SHP77 (cell line): ENCODE measurements at places on chromosomes 1 and 21.

GRCh38 chr1:234096161-234096770 is 191.8 kb downstream of the SLC35F3 start:
- DNase-seq: no peak

GRCh38 chr1:179549368-179549700 is 26.4 kb downstream of the NPHS2 start:
- no peak for DNase-seq

GRCh38 chr1:6603238-6603914 is 707 bp upstream of the KLHL21 start:
- DNase-seq: no peak

DNA sequence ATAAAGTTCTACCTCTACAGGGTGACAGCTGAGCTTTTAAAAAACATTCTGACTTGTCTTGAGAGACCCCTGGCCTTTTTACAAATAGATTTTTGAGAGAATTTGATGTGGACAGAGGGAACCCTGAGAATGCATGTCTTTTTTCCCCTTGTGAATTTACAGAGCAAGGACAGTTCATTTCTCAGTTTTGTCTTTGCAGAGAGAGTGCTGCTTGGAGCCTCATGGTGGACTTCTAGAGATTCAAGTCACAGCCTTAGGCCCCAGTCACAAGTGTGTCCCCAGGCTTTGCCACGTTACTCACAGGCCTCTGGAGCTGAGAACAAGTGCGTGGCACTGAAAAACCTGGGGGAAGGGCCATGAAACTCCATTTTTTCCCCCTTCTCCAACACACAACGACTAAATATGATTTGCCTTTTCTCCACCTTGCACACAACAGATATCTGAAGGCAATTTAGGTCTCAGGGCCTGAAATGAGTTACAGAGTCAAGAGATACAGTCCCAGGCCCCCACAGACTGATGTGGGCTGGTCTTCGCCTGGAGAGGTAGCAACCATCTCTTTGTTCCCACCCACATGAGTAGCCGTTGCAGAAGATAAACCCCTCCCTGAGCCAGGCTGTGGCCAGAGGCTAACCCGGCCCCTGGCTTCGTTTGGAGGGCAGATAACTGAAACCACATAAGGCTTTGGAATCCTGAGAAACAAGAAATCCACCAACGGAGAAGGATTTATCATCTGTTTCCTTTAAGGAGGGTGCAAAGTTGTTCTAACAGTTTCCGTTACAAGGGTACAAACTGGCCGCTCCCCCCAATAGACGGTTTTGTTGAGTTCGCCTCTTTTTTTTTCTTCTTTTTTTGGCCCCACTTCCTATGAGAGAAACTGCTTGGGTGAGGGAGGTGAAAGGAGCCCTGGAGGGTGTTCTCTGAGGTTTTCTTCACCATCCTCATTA is 1.0 kb upstream of the PIGV start:
- peak; percentile 41 for DNase-seq

DNA sequence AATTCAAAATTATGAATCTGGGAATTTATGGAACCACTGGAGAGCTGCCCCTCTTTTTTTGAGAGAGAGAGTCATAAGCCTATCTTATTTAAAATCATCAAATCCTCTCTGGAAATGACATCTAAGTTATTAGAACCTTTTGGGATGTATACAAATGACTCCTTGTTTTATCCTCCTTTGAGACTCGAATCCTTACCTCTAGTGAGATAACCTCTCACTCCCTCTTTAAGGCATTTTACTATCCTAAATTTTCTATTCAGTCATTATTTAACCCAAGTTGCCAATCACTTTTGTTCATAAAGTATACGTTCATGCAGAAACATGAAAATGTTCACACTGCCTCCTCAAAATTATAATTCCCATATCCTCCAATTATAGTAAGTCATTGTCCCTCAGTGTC is 313.6 kb upstream of the C1orf87 start:
- no peak for DNase-seq

- DNase-seq: peak; percentile 25
Observed at GRCh38 chr1:119779869-119780356, 11.2 kb upstream of the HMGCS2 start.

DNA sequence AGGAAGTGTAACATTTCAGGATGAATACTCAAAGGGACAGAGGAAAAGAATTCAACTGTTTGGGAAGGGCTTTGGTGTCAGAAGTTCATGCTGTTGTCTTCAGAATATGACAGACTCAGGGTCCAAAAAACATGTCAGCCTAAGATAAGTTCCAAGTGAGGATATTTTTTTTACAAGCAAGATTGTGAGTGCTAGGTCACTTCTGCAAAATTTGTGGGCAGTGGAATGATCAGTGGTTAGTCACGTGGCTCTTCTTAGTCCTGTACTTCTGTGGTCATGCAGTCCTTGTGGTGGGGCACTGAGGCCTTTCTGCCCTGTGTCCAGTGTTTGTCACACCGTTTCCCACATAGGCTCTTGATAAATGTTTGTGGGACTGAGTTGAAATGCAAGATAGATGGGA is 5.2 kb downstream of the RGL1 start:
- DNase-seq: no peak

GRCh38 chr1:243343970-243344937 is 88.4 kb downstream of the SDCCAG8 start:
- DNase-seq: peak; percentile 75

- DNase-seq: no peak
Observed at GRCh38 chr1:61241973-61242381, 159.6 kb downstream of the NFIA start.

GRCh38 chr1:40794974-40795715 is 11.6 kb downstream of the KCNQ4 start:
- no peak for DNase-seq

DNA sequence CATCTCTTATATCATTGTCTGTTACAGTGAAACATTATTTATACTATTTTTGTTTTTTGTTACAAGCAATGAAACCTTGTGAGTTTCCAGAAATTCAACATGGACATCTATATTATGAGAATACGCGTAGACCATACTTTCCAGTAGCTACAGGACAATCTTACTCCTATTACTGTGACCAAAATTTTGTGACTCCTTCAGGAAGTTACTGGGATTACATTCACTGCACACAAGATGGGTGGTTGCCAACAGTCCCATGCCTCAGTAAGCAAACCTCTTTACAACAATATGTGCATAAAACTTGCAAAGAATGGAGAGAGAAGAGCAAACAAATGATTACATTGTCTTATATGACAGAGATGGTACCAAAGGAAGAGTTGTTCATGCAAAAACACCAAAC is 22.4 kb downstream of the CFHR4 start:
- DNase-seq: no peak

GRCh38 chr1:29470087-29470787 is 233.9 kb downstream of the PTPRU start:
- no peak for DNase-seq

GRCh38 chr1:95067062-95067461 is 5.7 kb downstream of the ALG14 start:
- DNase-seq: no peak

GRCh38 chr1:198957044-198957443 is 318.2 kb downstream of the PTPRC start:
- DNase-seq: no peak

GRCh38 chr1:50132347-50132894 is 23.7 kb downstream of the ELAVL4 start:
- no peak for DNase-seq

GRCh38 chr1:172122381-172122780 is 281.1 kb downstream of the DNM3 start:
- DNase-seq: no peak

DNA sequence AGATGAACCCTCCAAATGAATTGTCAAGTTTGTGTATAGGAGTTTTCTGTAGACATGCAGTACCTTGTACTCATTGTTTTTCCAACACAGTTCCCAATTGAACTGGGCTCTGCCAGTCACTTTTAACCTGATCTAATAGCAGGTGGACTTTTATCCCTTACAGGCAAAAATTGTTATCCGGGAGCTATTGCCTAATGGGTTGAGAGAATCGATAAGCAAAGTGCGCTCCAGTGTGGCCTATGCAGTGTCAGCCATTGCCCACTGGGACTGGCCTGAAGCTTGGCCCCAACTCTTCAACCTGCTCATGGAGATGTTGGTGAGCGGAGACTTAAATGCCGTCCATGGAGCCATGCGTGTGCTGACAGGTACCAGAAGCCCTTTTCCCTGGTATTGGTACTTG is 19.3 kb downstream of the IPO9 start:
- no peak for DNase-seq

- no peak for DNase-seq
Observed at GRCh38 chr1:156842618-156843300, 16.2 kb downstream of the INSRR start.

GRCh38 chr1:169690489-169690888 is 20.9 kb downstream of the SELL start:
- no peak for DNase-seq

- DNase-seq: no peak
Observed at GRCh38 chr1:186793582-186793927, 35.2 kb upstream of the PLA2G4A start.

DNA sequence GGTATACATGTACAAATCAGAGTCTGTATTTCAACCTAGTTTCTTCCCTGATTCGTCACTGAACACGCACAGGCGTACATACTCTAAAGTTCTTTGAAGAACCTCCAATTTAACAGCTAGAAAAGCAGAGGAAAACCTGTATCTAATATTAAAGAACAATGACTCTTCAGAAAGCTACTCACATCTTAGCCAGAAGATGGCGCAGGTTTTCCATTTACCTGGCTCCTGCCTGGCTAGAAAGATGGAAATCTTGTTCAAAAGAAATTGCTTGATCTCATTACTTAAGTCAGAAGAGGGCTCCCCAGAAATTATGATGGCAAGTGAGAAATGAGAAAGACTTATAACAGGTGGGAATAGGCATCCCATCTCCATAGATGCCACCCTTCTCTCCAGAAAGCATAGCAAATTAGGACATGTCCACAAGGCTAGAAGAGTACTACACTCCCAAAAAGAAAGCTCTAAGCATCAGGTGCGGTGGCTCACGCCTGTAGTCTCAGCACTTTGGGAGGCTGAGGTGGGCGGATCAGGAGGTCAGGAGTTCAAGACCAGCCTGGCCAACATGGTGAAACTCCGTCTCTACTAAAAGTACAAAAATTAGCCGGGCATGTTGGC is 19.0 kb upstream of the L1TD1 start:
- DNase-seq: peak; percentile 4

DNA sequence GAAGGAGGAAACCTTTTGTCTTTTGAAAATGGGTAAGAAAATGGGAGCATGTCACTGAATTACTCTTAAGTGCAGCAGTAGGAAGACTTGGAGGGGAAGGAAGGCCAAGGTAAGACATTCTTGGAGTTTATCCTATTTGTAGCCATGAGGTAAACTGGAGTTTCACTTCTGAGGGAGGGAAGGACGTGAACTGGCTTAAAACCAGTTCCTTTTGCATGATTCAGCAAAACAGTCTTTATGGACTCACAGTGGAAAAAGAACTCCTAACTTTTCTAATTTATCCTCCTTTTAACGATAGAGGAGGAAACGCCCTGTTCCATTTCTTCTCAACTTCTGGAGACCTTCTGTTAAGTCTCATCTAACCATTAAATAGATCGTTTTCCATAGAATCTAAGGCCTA is 2.5 kb downstream of the PRDX6 start:
- no peak for DNase-seq

- DNase-seq: no peak
Observed at GRCh38 chr1:40860706-40861223, 1.4 kb downstream of the CITED4 start.

- DNase-seq: no peak
Observed at GRCh38 chr1:46718340-46718726, 581 bp downstream of the EFCAB14 start.

DNA sequence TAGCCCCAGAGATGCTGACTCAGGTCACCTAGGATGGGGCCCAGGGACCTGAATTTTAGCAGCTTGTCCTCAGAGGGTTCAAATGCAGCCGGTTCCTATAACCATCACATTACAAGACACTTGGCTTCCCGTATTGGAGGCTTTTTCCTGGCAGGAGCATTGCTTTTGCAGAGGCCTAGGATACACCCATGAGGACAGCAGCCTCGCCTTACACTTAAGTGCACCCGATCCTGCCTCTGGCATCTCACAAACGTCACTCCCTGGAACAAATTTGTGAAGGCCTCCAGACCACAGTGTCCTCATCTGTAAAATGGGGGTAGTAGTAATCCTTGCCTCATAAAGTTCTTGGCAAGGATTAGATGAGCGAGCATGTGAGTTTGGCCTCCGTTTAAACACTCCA is 130.0 kb downstream of the KAZN start:
- DNase-seq: no peak

GRCh38 chr1:48674641-48675040 is 102.0 kb downstream of the BEND5 start:
- DNase-seq: no peak

DNA sequence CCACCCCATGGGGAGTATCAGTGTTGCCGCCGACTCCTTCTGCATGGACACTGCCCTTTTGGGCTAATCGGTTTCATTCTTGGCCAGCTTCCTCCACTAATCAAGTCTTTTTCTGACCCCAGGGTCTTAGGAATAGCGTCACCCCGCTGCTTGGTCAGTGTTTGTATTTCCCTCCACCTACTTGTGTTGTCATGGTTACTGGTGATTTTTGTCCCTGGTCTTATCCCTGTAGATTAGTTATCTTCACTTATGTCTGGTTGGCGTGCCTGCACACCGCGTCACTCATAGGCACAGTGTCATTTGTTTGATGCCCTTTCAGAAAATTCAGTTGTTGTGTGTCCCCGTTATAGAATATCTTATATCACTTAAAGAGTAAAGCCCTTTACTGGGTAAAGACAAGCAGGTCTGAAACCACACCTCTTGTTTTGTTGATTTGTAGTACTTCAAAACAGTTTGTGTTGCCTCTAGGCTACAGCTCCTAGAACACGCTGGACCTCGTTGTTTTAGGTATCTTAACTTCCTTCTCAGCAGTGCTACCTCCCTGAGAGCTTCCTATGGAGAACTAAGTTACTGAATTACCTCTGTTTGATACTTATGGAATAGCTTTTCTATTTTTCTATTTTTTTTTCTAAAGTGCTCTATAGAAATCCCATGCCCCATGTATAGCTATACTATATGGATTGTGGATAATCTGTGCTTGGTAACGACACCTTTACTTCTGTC is 868 bp downstream of the PPP1R12B start:
- DNase-seq: no peak

DNA sequence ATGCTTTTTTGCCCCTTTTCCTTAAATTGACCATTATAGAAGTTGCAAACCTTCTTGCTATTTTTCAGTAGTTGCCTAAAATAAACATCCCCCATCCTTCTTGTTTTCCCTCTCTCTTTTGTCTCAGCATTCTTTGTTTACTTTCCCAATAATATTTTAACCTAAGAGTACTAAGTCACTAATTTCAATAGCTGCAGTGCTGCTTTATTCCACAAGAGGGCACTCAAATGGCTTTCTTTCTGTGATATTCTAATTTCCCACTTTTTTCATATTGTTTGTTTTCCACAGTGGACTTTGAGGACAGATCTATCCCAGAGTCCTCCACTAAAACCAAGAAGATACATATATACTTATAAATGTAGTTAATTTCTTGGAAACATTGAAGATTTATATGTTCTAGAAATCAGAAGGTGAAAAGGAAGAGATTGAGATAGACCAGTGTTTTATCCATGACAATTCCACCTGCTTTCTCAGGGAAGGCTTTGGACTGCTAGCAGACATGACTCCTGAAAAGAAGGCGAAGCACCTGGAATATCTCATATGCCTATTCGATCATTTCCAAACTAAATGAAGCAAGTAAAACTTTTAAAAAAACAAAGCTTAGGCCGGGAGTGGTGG is 104.8 kb upstream of the GRIK1 start:
- no peak for DNase-seq
